ENCODE measurements at places on chromosomes 5 and 9.

DNA sequence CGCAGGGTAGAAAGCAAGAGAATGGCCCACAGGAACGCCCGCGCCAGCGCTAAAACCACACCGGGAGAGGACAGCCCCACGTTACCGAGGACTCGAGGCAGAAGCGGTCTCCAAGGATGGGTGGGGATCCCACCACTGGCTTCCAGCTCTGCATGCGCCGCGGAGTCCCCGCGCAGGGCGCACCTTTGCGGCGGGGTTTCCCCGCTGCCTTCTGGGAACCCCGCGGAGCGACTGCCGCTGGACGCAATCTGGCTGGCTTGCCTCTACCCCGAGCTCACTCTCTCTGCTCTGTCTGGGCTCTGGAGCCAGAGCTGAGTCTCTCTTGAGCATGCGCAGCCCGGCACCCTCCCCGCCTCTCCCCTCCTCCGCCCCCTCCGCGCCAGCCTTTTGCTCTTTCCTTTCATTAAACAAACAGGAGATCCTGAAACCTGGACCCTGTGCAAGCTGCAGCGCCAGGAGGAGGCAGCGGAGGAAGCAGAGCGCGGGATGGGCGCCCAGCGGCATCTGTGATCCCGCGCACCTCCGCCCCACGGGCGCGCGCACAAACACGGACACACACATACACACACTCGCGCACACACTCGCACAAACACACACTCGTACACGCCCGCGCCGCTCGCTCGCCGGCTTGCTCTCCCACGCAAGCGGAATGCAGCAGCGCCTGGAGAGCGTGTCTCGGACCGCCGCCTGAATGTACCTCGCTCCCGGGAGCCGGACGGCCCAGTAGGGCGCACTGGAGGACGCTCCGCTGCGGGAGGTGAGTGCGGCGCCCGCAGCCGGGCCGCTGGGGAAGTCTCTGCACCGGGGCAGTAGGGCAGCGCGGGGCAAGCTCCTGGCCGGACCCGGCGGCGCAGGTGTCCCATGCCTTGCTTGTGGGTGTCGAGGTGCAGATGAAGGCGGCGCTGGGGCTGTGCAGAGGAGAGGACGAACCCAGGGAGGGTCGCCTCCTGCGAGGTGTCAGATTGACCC, at the start of gene PLPPR1:
PLPPR1 (plus strand) TSS at position 382 of the 969 bp plus-strand sequence.
- no peak for DNase-seq

DNA sequence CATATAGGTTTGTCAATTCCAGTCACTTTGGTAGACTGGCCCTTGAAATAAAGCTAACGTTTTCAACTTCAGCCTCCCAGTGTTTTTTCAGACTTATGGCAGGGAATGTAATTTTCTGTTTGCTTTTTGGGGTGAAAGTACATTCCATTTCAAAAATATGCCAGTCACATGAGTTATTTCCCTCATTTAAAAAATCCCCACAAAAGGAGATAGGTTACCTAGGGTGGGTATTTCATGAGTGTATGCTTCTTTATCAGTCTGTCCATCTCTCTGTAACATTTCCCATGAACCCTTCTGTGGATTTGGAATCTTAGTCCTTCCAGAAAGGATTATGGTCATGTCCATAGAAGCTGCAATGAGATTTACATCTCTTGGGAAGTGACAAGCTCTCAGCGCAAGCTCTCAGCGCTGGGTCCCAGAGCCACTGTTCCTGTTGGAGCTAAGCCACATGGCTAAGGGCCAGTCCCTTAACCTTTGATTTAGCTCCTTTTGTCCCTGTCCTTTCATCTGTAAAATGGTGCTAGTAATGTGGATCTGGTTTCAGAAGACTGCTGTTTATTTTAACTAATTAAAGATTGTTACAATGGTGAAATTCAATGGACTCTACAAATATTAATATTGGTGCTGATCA, 294.9 kb downstream of the NR3C1 start:
- no peak for DNase-seq

DNA sequence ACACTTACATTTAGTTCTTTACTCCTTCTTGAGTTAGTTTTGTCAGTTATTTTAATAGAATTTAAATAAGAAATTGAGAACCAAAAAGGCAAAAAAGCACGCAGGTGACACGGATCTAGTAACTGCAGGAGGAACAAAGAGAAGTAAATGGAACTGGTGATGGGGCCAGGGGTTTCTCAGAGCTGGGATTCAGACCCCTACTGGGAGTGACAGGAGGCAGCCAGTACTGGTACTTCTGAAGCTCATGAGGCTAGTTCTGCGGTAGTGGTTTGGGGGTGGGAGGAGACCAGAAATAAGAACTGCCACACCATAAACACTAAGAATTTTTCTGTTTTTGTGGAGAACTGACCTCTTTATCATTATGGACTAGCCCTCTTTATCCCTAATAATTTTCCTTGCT, 48.2 kb downstream of the OXCT1 start:
- no peak for DNase-seq

- DNase-seq, result peak; percentile 24
Observed at GRCh38 chr5:175464074-175464941, 14.1 kb upstream of the SFXN1 start.

- no peak for DNase-seq
Observed at GRCh38 chr9:17230646-17231045, 95.8 kb downstream of the CNTLN start.

GRCh38 chr5:95846554-95847260, 24.2 kb upstream of the GLRX start:
- peak; percentile 72 for DNase-seq

- no peak for DNase-seq
Observed at GRCh38 chr9:115691693-115692092, 461.9 kb upstream of the PAPPA start.

- no peak for DNase-seq
Observed at GRCh38 chr5:151179489-151179840, 21.9 kb upstream of the ANXA6 start.

GRCh38 chr5:14131855-14132503, 11.2 kb upstream of the TRIO start:
- DNase-seq, result no peak

GRCh38 chr5:91175708-91176107, 207.4 kb downstream of the ARRDC3 start:
- no peak for DNase-seq

GRCh38 chr5:129135633-129136032, 41.1 kb downstream of the ISOC1 start:
- no peak for DNase-seq

GRCh38 chr9:21096901-21097255, 19.1 kb upstream of the IFNB1 start:
- DNase-seq, result no peak

DNA sequence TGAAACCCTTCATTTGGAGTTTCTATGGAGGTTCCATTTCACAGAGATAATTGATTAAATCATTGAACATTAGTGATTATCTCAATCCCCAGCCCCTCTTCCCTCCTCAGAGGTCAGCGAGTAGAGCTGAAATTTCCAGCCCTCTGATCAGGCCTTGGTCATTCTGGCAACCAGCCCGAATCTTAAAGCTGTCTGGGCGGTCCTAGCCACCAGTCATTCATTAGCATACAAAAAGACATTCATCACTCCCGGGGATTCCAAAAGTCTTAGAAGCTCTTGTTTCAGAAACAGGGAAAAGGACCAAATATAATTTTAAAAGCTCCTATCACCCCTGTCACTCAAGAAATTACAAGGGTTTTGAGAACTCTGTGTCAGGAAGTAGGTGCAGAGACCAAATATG, 41.3 kb downstream of the ZNF474 start:
- no peak for DNase-seq

DNA sequence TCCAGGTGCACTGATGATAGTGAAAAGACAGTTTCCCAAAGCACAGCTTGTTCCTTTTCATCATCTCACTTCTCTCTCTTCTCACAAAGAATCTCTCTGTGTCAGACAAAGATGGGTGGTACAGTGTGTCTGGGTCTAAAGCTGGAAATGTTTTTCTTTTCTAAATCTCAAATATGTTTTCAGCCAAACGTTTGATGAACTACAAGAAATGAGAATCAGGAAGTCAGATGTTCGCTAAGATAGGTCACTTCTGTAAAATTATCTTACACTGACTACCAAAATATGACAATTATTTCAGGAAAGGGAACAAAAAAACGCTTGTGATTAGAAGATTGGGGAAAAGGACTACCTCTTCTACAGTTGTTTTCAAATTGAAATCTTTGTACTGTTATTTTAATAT, 708.8 kb downstream of the PTPRD start:
- DNase-seq, result no peak

GRCh38 chr5:93777620-93778019, 36.2 kb upstream of the POU5F2 start:
- no peak for DNase-seq

DNA sequence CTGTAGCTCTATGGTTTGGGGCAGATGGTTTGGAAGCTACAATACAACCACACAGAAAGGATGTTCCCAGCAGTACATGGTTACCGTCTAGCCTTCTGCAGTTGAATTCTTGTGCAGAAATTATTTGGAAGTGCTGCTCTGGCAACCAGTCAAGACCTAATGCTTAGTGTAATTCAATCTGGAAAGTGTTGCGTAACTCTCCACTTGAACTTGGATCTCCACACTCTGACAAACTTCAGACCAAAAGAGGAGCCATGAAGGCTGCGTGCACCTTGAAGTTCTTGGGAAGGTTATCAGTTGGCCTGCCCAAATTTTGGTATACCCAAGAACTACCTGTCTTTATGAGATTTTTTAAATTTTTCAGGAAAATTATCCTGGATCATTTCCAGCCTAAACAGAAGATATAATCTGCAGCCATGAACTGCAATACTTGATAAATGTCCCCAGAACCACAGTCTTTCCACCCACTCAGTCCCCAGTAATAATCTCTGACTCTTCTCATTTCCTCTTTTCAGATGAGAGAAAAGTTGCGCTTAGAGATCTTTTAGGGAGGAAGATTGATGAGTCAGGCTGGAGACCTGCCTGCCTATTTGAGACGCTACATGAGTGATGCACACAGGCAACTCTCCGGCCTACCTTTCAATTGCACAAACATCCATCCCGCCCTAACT, 159.9 kb downstream of the FANCC start:
- no peak for DNase-seq

DNA sequence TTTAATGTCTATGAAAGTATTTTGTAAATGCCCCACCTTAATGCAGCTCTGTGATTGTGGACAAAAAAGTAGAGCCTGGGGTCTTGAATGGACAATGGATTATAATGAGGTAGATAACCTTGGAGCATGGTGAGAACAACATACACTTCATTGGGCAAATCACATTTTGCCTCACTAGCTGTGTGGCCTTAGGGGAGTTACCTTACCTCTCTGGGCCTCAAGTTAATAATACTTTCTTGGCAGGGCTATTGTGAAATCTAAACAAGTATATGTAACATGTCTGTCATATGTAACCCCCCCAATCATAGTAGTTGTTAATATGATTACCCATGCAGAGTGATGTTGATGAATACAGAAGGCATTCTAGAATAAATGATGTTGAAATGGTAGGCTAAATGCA, 213.6 kb upstream of the ANKRD55 start:
- DNase-seq, result no peak

Measured in immature natural killer cell (primary cell).